Nephron progenitor cell (in vitro differentiated cells): ENCODE measurements at places on chromosomes 4 and X.

- DNase-seq, result no peak
Observed at GRCh38 chr4:107148904-107149303, 112.8 kb upstream of the DKK2 start.

GRCh38 chr4:8373973-8374545 is 66.5 kb downstream of the ACOX3 start:
- no peak for DNase-seq

DNA sequence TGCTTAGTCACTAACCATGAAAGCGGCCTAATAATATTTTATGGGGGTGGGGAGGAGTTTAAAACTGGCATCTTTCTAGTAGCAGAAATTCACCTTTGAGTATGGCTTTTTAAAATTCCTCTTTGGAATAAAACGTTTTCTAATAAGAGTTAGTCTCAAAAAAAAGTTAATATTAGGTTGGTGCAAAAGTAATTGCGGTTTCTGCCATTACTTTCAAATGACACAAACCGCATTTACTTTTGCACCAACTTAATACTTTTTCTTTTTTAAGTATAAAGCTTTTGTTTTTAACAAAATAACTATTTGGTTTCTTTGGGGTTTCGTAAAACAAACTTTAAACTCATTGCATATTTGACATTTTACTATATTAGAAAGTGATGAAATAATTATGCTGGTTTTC is 68.4 kb downstream of the FBXO8 start:
- DNase-seq, result no peak

DNA sequence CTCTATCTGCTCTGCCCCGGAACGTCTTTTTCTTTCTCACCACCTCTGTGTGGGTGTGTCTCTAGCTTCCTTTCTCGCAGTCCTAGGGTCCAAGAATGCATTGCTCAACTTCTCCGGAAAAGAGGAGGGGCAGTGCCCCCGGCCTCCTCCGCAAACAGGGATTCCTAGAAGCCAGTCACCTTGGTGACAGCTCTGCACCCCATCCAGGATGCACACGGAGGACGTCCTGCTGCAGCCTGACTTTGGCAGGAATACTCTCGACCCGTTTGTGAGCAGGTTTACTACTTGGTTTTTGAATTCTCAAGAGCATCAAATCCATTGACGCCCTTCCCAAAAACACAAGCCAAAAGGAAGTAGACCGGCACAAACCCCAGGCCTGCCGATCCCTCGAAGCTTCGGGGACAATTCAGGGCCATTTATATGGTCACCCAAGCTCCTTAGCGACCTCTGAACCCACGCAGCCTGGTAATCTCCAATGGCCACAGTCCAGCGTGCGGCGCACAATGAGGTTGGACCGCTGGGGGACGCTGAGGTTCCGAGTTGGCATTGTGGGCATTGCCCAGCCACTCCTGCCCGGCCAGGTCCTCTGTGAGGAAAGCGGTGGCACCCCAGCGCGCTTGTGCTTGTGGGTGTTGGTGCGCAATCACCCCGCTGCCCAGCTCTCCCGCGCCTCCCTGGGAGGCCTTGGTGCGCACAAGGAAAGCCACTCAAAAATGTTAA is 9.8 kb downstream of the NKX3-2 start:
- no peak for DNase-seq

- no peak for DNase-seq
Observed at GRCh38 chr4:118991686-118992085, 103.0 kb downstream of the SYNPO2 start.

DNA sequence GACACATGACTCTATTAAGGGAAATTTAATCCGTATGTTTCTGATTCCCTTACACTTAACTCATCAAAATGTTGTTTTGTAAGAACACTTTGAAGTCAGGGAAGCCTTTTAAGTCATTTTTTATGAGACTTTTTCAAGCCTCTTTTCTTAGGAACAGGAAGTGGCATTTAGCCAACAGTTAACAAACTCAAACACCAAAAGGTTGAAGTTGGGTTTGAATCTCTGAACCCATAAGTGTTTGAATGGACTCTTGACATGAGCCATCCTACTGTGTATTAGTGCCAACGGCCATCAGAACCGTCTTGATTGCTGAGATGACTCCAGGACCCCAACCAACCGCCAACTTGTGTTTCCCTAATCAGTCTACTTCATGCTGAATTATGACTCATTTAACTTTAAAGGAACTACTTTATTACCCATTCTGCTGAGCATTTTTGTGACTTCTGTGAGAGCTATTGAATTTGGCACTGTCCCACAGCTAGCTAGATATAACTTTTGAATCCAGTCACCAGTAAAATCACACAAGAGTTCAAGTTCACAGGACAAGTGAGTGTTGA is 209.1 kb upstream of the FAT1 start:
- DNase-seq, result no peak
